Activated naive CD4-positive, alpha-beta T cell treated with anti-CD3 and anti-CD28 coated beads, Interleukin-2, amount 10 ng/mL, durations not matched to agents 5 hours and 36 hours (primary cell): ENCODE measurements at places on chromosomes 3 and 15. TPM values are rescaled to one million over a fixed set of nuclear protein-coding genes. Genes with fewer than 3 reads are reported as not detected.

The IVD gene
- total RNA-seq: 45.3 TPM

The TTLL3 gene
- 54.7 TPM for total RNA-seq

The RARB gene
- total RNA-seq: not detected

The EPB42 gene
- not detected for total RNA-seq
